ENCODE measurements at places on chromosomes 5 and 9.
A peak's percentile ranks its signal among the peaks of the same experiment; 100 is the strongest.

DNA sequence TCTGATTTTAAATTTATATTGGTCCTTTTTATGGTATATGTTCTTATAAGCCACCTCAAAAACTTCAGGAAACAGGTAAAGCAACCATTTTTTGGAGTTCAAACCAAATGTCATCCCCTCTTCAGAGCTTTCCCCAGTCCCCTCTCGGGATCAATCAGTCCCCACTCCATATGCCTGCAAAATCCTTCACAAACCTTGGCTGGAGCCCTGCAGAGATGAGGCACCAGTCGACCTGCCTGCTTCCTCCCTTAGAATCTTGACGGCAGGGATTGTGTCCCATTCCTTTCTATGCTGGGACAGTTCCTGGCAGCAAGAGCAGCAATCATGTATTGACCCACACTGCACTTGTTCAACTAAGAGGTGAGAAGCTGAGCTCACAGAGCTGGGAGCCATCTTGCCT, 22.6 kb downstream of the B4GALT1 start:
- DNase-seq: no peak

DNA sequence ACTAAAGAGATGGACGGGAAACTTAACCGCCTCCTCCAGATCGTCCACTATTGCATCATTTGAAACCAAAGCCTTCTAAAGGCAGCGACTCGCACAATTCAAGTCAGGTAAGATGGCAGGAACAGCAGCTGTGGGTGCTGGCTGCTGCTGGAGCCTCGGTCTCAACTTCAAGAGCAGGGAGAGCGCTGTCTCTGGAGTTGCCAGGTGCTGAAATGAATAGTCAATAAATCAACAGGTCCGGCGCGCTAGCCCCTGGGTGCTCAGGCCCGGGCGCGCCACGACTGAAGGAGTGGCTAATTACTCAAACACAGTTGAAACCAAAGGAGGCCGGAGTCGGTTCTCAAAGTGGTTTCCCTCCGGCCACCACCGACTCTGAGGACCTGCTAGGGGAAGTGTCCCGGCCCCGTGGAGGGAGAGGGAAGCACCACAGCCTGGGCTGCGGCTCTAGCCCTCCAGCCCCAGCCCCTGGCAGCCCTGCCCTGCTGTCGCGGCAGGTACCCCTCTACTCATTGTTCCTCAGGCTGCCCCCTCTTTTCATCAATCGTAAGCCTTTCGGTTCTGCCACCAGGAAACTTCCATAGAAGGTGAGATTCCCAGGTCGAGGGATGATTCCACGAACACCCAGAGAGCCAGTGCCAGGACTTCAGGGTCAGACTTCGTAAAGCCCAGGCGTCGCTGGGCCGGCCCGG, 804 bp downstream of the TTC39B start:
- DNase-seq: peak; percentile 60

DNA sequence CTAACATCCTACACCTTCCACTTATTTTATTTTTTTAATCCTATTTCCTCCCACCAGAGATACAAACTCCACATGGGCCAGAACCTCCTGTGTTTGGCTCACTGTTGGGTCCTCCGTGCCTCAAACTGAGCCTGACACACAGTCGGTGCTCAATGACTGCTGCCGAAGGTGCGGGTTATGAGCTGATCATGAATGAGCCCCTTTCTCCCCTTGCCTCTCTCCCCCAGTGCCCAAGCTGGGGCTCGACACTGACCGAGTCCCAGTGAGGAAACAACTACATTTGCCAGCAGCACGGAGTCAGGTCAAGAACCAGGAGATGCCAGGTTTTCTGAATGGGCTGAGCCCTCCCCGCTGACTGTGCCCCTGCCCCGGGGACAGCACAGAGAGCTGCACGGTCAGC, 45.0 kb downstream of the SARDH start:
- no peak for DNase-seq

GRCh38 chr5:61348447-61348846, 16.4 kb downstream of the ZSWIM6 start:
- DNase-seq: no peak

DNA sequence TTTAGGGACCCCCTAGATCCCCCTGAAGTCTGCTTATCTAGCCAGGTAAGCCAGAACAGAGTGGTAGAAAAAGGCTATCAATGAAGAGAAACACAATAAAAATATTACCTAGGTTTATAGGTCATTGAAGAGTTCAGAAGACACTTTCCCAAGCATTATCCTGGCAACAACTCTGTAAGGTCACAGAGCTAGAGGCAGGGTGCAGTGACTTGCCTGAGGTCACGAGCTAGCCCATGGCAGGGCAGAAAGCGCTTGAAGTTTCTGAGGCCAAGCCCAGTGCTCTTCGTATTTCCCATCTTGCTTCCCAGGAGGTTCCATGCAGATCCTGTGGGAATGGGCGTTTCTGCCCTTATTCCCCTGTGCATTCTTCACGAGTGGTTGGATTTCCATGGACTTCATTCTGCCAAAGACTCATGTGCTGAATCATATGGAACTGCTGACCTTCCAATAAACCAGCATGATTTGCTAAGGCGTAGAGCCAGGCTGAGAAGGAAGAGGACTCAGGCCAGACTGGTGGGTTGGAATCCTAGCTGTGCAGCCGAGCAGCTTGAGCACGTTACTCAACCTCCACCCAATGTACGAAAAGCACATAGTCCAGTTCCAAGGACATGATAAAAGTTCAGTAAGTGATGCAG, 22.1 kb downstream of the TRMO start:
- DNase-seq: peak; percentile 23

- DNase-seq: no peak
Observed at GRCh38 chr5:74492230-74492629, 148.3 kb downstream of the ENC1 start.

GRCh38 chr5:124764585-124764984, 18.1 kb upstream of the ZNF608 start:
- no peak for DNase-seq

- DNase-seq: peak; percentile 53
Observed at GRCh38 chr5:103929338-103930013, 366.9 kb upstream of the NUDT12 start.

GRCh38 chr9:129241725-129242124, 63.7 kb upstream of the IER5L start:
- no peak for DNase-seq

DNA sequence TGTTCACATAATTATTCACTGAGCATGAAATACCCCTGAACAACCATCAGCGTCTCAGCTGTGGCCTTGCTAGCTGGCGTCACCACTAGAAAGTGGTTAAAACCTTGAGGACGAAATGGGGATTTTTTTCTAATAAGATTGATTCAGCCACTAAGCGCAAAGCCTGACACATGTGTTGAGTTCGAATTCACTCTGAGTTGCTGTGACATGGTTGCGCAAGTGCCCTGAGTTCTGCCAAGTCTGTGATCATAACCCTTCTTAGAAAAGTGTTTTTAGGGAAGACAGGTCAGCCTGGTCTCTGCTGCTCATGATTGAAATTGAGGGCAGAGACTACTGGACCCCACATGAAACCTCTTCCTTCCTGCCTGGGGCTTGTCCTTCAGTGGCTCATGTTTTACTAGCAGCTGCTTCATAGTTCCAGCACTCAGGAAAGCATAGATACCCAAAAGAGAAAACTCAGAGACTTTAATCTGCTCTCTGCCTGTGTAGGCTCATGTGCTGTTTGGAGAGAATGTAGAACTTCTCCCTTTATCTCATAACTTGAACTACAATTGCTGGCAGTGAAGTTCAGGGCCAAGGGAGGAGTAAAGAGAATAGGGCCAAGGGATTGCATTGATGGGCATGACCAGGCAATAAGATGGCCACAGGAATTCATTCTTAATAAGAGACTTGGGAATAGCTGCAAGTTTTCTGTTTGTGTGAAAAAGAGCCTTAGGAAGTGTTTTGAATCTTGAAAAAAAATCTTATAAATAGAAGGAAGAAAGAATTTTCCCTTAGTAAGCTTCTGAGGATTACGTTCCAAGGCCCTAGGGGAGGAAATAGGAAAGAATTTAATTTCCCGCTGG, 66.8 kb upstream of the CXCL14 start:
- DNase-seq: no peak

- DNase-seq: no peak
Observed at GRCh38 chr5:39461007-39461682, 36.4 kb upstream of the DAB2 start.

GRCh38 chr5:130568791-130569190, 596.3 kb downstream of the HINT1 start:
- DNase-seq: no peak

DNA sequence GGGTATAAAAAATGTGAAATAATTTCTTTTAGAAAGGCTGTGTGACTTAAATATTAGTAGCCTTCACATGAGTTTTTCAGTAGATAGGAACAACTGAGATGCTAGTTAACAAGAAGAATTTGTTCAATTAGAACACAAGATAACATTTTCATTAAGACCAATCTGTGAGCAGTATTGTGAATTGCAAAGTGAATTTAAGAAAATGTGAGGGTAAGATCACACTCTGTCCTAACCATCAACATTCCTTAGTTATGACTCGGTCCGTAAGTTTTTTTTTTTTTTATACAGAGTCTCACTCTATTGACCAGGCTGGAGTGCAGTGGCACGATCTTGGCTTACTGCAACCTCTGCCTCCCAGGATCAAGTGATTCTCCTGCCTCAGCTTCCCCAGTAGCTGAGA, 180.2 kb upstream of the EGFLAM start:
- no peak for DNase-seq

DNA sequence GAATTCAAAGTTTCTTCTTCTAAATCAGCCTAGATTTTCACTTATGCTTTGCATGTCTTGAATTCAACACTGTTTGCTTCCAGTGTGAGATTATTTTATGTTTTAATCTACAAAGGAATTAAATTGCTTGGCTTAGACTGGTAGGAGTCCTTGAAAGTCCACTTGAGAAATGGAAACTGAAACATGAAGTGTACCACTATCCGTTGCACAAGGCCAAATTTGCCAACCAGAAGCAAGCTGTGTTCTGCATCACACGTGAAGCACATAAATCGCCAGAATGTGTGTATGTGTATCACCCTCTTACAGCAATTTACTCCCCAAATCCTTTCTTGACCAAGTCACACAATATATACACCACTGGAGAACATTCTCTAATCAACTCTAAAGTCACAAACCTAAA, 10.3 kb downstream of the SEMA6A start:
- DNase-seq: no peak

DNA sequence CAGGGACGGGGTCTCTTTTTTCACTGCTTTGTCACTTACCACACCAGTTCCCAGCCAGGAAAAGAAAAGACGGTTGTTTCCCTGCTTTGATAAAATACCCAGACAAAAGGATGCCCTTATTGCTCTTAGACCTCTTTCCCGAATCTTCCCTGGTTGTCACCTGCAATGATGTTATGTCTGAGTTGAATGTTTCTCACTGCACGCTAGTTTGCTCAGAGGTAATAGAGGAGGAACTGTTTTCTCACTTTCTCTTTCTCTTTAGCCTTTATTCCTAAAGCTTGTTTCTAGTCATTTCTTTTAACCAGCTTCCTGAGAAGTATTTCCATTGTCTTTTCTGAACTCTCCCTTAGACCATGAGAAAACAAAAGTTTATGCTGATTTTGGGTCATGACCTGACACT, 32.9 kb downstream of the ACER2 start:
- DNase-seq: no peak

DNA sequence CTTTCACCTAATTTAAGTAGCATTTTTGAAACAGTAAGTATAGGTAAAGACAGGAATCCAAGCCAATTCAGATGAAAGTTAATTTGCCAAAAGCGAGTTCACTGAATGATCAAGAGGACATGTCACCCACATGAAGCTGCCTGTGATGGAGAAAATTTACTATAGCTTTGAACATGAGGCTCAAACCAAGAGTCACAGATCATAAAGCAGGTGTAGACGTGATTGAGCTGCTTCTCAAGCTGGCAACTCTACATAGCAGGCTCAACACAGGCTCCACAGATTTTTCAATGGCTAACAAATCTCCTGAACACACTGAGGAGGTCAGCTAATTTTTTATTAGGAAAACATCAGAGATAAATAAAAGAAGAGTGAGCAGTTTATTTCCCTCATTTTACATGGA, 173.7 kb downstream of the FAM114A2 start:
- no peak for DNase-seq

- DNase-seq: no peak
Observed at GRCh38 chr5:173729079-173729765, 112.8 kb upstream of the BOD1 start.

DNA sequence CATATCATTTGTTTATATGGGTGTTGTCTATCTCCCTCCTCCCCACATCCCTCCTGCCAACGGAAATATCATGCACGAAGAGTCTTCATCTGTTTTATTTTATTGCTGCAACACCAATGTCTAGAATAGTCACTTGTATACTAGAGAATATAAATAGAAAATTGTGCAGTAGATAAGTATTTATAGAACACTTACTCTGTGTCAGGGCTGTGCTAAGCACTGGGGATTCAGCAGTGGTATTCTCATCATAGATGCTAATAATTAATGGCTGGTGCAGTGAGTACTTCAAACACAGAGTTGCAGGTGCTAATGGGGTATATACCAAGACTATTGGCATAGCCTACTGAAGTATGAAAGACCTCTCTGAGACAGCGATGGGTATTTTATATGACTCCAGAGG, 353.5 kb upstream of the CDH6 start:
- DNase-seq: no peak

DNA sequence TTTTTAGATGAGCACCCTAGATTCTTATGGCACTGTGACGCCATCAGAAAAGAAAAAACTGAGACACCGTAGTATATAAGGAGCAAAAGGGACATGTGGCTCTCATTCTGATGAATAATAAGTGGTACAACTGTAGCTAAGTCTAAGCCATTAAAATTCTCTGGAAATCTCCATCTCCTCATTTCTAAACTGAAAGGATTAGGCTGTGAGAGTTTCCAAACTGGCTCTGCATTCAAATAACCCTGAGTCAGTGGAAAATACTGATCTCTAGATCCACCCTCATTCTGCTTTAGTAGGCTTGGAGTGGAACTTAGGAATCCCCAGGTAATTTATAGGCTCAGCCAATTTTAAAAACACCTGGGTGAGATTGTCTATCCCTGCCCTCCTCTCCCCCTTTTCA, 28.5 kb downstream of the PTAR1 start:
- no peak for DNase-seq

GRCh38 chr9:98859941-98860340, 52.5 kb downstream of the GALNT12 start:
- DNase-seq: no peak

- no peak for DNase-seq
Observed at GRCh38 chr9:71108937-71109336, 12.5 kb downstream of the TRPM3 start.

GRCh38 chr5:757346-757930, 27.1 kb downstream of the ZDHHC11B start:
- no peak for DNase-seq

- DNase-seq: peak; percentile 78
Observed at GRCh38 chr5:107968998-107969397, 298.3 kb upstream of the EFNA5 start.

DNA sequence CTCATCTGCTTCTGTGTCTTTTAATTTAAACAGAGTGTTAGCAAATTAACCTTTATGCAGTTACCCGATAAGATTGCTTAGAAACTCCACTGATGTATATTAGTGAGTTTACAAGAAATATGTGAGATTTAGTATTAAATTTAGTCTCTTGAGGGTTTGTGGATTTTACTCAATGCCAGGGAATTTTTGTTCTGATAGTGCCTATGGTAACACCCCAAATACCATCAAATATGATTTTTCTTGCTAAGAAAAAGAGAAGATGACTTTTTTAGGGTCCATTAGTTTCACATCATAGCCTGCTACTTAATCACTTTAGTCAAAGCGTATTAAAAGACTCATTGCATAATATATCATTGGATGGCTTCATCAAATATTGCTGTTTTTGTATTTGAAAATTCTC, 224.9 kb downstream of the PCSK5 start:
- DNase-seq: no peak

GRCh38 chr5:14415024-14415697, 166.4 kb upstream of the OTULINL start:
- no peak for DNase-seq

Measured in HCEC 1CT (cell line).